T1000 (cell line): ENCODE measurements at places on chromosomes 3 and 15.
A peak's percentile ranks its signal among the peaks of the same experiment; 100 is the strongest.

DNA sequence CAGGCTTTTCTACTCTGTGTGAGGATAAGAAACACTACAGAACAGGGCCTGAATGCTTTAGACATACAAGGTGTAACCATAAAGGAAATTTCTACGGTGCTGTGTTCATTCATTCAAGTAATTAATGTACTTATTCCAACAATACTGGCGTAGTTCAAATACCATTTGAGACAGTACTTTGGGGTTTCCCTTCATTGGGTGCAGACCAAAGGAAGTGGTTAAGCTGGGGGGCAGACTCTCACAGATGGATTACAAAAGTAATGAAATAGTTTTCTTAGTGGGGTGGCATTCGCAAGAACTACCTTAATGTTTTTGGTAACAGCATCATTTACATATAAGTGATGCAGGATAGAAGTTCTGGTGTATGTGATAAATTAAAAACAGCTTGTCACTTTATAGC, 65.9 kb downstream of the BTD start:
- DNase-seq, result no peak

DNA sequence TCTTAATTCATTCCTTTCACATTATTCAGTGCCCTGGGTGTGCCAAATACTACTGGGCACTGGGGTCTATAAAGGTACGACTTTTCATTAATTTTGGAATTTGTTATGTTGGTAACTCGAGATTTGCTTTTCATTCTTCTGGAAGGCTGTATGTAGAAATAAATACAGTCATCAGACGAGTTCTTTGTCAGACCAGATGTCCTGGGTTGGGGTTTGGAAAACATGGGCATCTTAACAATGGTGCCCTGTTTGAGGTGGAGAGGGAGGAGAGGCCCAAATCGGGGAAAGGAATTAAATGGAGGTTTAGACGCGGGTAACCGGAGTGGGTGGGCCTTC, 662 bp upstream of the GLCE start:
- no peak for DNase-seq

DNA sequence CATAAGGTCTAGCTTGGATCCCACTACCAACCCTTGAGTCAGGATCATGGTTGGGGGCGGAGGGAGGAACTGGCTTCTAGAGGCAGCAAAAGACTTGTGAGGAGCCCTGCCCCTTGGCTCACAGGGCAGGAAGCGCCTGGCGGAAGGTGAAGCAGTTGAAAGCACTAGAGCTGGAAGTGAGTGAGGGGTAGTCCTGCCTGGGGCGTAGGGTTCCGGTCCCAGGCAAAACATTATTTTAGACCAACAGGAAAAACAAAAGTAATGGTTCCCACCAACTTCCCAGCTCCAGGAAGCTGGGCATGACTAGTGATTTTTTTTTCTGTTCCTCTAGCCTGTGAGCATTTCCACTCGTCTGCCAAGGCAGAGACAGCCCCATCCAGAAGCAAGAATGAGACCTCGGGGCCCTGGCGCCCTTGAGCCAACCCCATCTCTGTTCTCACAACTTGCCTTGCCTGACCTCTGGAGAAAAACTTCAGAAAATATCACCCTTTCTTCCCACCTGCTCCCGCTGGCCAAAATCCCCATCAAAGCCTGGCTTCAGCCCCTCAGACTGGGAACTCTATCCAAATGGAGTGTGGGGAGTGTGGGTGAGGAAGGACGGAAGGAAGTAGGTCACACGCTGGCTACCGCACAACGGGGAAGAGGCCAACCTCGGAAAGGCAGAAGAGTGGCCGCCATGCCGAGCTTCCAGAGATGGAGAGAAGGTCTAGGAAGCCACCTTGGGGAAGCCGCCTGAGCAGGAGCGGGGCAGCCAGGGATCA, 57.5 kb downstream of the RBPMS2 start:
- no peak for DNase-seq

DNA sequence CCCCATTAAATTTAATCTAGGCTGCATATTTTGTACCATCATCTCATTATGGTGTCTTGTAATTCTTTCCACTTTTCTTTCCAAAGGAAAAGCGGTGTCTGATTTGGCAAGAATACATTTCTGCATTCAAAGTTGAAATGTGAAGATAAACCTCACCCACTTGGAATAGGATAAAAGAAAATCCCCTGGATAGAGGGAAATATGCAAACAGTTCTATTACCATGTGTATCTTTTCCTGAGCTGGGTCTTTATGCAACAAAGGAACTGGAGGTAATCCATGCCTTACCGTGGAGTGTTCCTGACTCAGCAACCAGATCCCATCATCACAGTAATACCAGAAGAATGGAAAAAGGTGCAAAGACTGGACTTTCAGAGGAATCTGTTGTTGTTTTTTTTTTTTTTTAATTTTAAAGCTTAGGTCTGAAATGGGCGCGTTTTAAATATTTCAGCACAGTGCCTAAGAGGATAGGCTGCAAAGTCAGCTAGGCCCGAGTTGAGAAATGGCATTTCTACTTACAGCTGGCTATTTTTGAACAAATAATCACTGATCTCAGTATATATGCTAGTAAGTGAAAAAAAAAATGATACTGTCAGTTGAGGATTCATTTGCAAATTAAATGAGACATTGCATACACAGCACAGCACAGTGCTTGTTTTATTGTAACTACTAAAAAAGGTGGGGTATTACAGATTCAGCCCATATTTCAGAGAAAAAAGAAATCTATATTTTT, 55.5 kb upstream of the ADAMTS9 start:
- no peak for DNase-seq

GRCh38 chr15:87777054-87777561, 479.4 kb downstream of the NTRK3 start:
- DNase-seq, result peak; percentile 65

GRCh38 chr3:60431599-60431958, 819.7 kb downstream of the FHIT start:
- no peak for DNase-seq

GRCh38 chr3:64456674-64457073, 231.1 kb downstream of the ADAMTS9 start:
- no peak for DNase-seq

- DNase-seq, result no peak
Measured at GRCh38 chr3:125042725-125043406, 12.9 kb downstream of the HEG1 start.

DNA sequence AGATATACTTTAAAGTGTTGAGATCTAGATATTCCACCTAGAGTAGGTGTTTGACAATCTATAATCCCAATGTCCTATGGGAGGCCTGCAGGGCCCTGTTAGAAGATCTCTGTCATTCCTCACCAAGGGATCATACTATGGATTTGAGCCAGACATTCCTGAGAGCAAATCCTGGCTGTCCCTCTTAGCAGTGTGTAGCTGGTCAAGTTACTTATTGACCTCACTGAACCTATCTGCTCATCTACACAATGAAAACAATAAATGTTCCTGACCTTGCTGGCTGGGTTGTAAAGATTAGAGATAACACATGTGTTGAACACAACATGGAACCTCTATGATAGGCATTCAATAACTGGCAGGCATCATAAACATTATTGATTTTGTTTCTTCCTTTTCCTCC, 265.6 kb upstream of the ATP11B start:
- DNase-seq, result no peak

GRCh38 chr3:104510131-104510849, 856.4 kb upstream of the ALCAM start:
- DNase-seq, result no peak

- no peak for DNase-seq
Measured at GRCh38 chr3:52281981-52282801, 3.7 kb upstream of the WDR82 start.

DNA sequence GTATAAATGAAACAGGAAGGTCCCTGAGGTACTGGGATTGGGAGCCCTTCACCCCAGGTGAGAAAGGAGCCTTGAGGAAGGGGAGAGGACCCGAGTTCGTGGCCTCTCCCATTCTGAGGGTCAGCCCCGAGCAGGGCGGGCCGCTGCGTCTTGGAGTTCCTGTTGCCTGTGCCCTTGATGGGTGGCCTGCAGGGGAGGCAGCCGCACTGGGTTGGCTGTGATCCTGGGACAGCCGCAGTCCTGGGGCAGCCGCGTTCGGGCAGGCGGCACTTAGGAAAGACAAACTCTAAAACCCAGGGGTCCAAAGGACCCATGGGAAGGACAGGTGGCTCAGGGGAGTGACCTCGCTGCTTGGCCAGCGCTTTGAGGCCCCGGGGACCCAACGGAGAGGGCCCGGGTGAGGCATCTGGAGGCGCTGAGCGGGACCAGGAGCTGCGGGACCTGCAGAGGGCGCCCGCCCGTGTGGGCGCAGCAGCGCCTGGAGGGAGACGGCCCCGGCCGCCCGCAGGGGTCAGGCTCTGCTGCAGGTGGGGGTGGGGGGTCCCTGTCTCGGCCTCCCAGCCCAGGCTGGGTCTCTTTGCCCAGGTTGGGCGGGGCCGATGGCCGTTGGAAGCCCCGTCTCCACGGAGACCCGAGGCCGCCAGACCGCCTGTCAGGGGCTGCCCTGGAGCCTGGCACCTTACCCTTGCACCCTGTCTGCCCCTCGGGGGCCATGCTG, 65.1 kb downstream of the HMCES start:
- no peak for DNase-seq

- no peak for DNase-seq
Measured at GRCh38 chr15:90915808-90916440, 12.8 kb downstream of the MAN2A2 start.

DNA sequence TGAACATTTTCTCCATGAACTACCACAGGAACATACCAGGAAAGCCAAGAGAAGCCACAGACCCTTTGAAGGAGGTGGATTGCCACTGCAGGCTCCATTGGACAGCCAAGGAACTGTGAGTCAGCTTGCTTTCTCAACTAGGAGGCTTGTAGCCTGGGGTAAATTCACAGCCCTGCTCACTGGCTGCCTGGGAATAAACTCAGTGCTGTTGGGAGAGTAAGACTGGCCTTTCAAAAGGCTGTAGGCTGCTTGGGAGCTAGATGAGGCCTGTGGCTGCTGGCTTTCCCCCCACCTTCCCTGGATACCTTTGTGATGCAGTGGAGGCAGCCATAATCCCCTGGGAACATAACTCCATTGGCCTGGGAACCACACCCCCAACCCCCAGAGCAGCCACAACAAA, 223.5 kb upstream of the RBMS3 start:
- DNase-seq, result peak; percentile 55

- DNase-seq, result no peak
Measured at GRCh38 chr15:69215314-69216035, 55.0 kb downstream of the GLCE start.

- DNase-seq, result no peak
Measured at GRCh38 chr3:160686955-160687535, 10.1 kb downstream of the ARL14 start.
